Activated CD4-positive, alpha-beta memory T cell treated with anti-CD3 and anti-CD28 coated beads, Interleukin-2, amount 10 ng/mL, durations not matched to agents 7 days and 5 days (primary cell): ENCODE measurements at places on chromosomes 7 and 10. TPM values are rescaled to one million over a fixed set of nuclear protein-coding genes. Genes with fewer than 3 reads are reported as not detected.
A peak's percentile ranks its signal among the peaks of the same experiment; 100 is the strongest.

Gene TMED4
- 76.0 TPM for total RNA-seq

Gene LLCFC1
- not detected for total RNA-seq

Gene THSD7A
- total RNA-seq = not detected

Gene CLEC2L
- total RNA-seq = not detected

Gene FBXL13
- total RNA-seq = 0.58 TPM

Gene NUP205
- total RNA-seq = 91.2 TPM

Gene OIT3
- not detected for total RNA-seq

Gene ZNF789
- total RNA-seq = 21.8 TPM

Gene C10orf53
- total RNA-seq = not detected

Gene CREB5
- not detected for total RNA-seq

Gene TMUB1
- 80.3 TPM for total RNA-seq

Gene SH2B2
- total RNA-seq = 2.3 TPM

Gene LAMB4
- not detected for total RNA-seq

Gene SLC18A3
- not detected for total RNA-seq

Gene OPN4
- not detected for total RNA-seq

Gene ARMC3
- not detected for total RNA-seq

- DNase-seq = no peak
Observed at GRCh38 chr7:156559001-156559400, 81.6 kb upstream of the RNF32 start.

GRCh38 chr10:34664706-34665105 lies 150.4 kb downstream of the PARD3 start:
- no peak for DNase-seq

DNA sequence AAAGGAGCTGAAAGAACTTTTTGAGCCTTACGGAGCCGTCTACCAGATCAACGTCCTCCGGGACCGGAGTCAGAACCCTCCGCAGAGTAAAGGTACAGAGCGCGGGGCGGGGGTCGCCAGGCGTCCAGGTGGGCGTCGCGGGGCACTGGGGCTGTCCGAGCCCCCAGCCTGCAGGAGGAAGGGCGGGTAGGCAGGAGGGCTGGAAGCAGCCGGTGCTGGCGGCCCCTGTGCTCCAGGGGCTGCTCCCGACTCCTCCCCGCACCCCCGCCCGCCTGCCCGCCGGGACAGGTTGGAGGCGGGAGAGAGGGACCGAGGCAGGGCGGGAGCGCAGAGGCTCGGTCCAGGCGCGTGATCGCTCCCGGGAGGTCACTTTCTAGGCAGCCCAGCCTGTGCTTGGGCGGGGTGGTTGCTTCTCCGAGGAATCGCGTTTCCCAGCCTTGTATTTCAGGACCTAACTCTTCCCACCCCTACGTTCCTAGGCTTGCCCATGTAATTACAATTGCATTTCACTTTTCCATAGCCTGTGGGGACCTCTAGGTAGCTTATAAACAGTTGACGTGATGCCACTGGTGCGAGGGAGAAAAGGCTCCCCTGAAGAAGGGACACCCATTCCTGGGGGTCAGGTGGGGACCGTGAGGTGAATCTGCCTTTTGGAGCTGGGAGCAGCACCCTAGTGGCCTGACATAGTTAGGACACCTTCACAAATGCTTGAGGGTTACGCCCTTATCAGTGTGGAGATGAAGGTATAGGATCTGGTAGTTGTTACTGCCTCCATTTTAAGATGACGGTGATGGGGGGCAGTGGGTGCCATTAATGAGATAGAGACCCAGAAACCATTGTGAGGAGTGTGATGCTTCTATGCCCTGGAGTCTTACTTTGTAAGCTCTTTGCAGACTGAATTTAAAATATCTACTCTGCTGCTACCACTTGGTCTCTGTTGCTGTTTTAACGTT lies 148.2 kb downstream of the CELF2 start:
- DNase-seq = peak; percentile 82

- DNase-seq = no peak
Observed at GRCh38 chr7:12066004-12066403, 145.1 kb upstream of the TMEM106B start.

- no peak for DNase-seq
Observed at GRCh38 chr7:117873310-117874190, at the start of gene CTTNBP2. Gene CTTNBP2, minus strand, starts transcription at chr7:117873441. Its CDS starts 26 bp downstream, at chr7:117873415.

DNA sequence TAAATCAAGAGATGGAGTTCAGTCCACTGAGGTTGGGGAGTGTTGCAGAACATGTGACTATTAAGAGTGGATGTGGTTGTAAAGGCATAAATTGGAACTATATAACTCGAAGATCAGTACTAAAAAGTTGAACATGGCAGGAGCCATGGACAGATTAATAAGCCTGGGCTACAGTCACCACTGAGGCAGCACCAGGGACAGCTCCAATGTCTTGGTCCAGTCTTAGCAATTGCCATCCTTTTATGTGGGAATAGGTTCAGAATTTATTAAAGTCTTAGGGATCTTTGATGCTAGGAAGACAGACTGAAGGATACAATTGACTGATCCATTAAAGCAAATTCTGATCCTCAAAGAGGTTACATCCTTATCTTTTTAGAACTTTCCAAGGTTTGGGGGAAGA lies 156.6 kb downstream of the ADRA2A start:
- DNase-seq = no peak

DNA sequence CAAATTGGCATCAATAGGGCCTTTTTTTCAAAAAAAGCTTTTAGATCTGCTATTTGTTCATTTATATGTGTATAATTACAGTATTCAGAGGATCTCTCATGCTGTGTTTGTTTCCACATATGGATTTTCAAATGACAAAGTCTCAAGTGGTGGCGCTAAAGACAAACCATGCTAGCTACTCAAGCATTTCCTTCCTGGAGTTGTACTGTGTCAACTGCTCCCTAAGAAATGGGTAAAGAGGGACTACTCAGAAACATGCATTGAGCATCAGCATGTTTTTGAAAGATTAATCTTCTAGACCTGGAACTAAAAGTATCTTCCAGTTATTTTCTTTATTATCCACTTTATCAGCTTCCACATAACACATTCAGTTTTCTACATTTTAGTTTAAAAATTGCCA lies 12.7 kb downstream of the CNTNAP2 start:
- DNase-seq = no peak

- no peak for DNase-seq
Observed at GRCh38 chr7:39336442-39336841, 229.8 kb upstream of the YAE1 start.

GRCh38 chr7:17407229-17407628 lies 108.8 kb downstream of the AHR start:
- no peak for DNase-seq

- no peak for DNase-seq
Observed at GRCh38 chr10:27884185-27884641, 114.7 kb downstream of the ODAD2 start.

DNA sequence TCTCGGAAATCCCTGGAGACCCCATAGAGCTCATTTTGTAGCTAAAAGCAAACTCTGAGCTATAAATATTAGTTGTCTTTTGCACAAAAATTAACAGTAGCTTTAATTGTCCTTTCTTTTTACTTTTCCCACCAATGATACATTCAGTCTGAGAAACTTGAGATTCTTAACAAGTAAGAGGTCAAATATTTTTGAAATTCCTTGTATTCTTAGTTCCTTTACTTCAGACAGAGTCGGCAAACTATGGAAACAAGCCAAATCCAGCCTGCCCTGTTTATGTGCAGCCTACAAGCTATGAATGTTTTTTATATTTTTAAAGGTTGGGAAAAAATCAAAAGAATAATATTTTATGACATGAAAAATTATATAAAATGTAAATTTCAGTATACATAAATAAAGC lies 146.6 kb downstream of the CTNNA3 start:
- DNase-seq = no peak

DNA sequence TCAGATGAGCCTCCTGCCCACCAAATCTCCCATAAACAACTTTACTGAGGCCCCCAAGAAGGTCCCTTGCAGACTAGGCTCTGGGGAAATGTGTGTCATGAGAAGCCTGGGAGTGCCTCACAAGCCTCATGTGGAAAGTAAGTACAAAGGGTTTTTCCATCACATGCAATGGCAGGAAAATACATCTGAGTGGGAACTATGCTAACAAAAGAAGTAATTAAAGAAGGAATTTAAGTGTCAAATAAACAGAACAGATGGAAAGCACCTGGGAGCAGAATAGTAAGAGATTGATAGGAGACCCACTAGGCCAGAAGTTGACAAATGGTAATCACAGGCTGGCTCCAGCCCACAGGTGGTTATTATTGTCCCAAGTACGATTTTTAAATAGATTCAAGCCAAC lies 20.5 kb downstream of the GSAP start:
- DNase-seq = no peak

DNA sequence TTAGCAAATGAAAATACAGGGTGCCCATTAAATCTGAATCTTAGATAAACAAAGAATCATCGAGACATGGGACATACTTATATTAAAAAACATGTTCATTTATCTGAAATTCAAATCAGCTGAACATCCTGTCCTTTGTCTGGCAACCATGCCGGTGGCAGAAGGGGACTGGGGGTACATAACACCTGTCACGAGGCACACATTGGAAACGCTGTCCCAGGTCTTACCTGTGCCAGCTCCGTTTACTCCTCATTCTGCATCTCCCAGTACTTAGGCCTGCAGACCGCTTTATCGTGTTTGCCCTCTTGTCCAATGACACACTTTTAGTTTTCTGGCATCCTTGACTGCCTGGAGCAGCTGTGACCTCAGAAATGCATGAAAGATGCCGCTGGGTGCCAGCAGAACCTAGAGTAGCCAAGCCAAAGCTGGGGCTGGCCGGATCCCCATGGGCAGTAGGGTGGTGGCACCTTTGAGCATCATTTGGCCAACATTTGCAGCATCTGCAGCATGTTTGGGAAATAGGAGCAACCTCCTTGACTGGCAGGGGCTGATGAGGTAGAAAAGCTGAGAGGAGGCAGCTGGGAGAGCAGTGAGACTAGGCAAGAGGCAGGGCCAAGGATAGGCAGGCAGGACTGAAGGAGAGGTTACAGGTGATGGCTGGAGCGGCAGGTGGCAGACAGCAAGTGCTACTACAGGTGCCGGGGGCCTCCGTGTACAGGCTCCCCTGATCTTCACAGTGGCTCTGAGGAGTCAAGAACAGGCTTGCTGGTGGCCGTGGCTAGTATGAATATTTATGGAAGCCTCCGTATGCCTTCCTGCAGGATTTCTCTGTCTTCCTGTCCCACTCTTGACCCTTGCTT lies 62.3 kb upstream of the BTBD16 start:
- DNase-seq = no peak

GRCh38 chr10:46222364-46222935 lies 64.3 kb upstream of the ANTXRL start:
- DNase-seq = no peak

DNA sequence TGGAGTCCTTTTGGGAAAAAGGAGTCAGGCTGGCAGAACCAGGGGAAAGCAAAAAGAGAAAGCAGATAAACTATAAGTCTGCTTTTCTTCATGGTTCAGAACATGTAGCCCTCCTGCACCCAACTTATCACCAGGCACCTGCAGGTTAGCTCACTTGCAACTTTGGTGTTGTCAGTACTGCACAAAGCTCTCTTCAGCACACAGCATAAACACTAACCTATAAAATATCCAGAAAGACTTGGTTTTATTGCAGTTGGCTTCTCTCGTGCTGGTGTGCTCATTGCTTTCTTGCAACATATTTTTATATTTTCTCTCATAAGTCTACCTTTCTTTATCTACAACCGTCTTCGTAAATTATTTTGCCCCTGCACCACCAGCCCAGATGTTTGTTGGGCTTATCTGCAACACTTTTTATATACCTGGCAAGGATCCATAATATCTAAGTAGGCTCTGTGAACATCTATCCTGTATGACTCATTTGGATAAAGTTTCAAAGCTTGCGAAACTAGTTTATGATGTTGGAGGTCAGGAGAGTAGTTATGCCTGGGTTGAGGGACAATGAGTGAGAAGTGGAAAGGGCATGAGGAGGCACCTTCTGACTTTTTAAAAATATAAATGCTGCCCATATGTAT lies 164.6 kb downstream of the ANKRD30A start:
- no peak for DNase-seq

DNA sequence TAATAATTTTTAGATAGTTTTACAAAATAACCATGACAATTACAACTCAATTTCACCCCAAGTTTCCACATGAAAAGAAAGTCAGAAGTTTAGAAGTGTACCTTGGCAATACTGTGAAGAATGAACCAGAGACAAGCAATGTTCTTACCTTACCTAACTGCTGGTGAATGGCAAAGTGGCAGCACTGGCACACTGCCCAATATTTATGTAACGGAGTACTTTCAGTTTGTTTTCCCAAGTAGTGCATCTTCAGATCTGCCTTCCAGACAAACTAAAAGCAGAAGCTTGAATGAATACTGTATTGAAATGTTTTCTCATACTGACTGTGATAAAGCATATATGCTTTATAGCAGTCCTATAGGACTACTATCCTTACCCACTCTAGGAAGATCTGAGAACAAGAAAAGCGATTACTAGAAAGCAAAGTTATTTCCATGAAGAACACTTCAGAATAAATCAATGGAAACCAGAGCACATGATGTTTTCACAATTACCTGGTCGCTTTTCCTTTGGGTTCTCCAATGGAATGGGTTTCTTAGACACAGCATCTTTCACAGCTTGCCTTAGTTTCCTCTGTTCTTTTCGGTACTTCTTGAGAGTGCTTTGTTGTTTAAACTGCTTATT lies 1.5 kb downstream of the NOC3L start:
- no peak for DNase-seq

DNA sequence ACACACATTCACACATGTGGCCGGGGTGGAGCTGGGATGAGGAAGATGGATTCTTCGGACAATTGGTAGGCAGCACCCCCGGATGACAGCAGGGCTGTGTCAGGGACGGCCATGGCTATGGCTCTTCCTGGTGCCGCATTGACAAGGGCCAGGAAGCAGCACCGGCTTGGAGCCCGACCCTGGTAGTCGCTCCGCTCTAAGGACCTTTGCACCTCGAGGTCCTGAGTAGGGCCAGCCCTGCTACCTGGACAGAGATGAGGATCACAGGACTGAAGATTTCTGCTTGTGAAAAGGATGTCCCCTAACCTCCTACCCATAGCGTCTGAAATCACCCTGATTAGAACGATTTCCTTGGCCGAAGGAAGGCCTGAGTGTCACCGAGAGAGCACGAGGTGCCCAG lies 134.1 kb downstream of the ADARB2 start:
- DNase-seq = no peak
